ENCODE measurements at places on chromosomes 16 and 17.

GRCh38 chr17:17343896-17344506 is 40.8 kb downstream of the NT5M start:
- DNase-seq: no peak

GRCh38 chr16:2205104-2205966 is at the start of gene MLST8:
TSS of gene MLST8 (plus strand) at chr16:2205454. CDS start at chr16:2206086, 632 bp downstream.
- peak; percentile 84 for DNase-seq

DNA sequence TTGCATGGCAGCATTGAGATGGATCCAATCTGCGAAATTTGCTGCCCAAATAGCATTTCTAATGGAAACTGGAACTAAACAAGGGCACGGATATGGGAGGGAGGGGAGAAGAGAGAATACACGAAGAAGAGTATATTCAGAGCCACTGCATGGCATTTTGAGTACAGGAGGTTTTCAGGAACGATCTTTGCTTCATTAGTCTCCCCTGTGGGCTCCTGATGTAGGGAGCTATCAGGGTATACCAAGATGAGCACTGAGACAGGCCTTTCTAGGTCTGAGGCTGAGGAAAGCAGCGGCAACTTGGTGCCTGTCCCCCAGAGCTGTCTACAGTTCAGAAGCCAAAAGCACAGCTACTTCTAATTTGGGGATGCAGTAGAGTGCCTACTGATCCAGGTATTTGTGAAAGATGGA is 257.7 kb upstream of the PMFBP1 start:
- no peak for DNase-seq

- no peak for DNase-seq
Measured at GRCh38 chr17:42414704-42415409, 8.2 kb downstream of the CAVIN1 start.

DNA sequence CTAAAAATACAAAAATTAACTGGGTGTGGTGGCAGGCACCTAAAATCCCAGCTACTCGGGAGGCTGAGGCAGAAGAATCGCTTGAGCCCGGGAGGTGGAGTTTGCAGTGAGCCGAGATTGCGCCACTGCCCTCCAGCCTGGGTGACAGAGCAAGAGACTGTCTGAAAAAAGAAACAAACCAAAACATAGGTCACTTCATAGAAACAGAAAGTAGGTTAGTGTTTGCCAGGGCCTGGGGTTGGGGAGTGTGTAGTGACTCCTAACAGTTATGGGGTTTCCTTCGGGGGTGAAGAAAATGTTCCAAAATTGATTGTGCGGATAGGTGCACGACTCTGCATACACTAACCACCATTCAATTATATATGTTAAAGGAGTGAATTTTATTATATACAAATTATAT is 59.2 kb downstream of the ATP2C2 start:
- DNase-seq: no peak

DNA sequence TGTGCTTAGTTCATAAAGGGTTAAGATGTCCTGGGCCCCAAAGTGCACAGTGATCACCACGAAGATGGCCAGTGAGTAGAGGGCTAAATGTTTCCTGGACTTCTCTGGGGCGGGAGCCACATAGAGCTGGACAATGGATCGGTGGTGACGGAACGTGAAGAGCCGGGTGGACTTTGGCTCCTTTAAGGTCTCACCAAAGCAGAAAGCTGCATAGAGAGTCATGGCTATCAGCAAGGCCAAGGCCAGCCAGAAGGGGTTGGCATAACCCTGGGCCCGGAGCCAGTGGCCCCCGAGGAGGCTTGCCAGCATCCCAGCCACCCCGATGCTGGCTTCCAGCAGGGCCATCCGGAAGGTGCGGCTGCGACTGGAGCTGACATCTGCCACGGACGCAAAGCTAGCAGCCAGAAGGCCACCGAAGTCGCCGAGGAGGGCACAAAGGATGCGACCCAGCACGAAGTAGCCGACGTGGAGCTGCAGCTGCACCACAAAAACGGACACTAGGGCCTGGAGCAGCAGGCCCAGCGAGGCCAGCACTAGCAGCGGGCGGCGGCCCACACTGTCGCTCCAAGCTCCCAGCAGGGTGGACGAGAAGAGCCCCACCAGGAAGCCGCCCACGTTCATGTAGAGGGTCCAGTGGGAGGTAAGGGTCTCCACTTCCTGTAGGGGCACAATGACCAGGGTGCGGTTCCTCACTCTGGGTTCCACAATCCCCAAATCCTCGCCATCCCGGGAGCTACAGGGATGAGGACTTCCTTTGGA is 1.0 kb downstream of the SLC46A1 start:
- peak; percentile 44 for DNase-seq

- DNase-seq: peak; percentile 14
Measured at GRCh38 chr16:86497551-86498021, 12.7 kb upstream of the FOXF1 start.

DNA sequence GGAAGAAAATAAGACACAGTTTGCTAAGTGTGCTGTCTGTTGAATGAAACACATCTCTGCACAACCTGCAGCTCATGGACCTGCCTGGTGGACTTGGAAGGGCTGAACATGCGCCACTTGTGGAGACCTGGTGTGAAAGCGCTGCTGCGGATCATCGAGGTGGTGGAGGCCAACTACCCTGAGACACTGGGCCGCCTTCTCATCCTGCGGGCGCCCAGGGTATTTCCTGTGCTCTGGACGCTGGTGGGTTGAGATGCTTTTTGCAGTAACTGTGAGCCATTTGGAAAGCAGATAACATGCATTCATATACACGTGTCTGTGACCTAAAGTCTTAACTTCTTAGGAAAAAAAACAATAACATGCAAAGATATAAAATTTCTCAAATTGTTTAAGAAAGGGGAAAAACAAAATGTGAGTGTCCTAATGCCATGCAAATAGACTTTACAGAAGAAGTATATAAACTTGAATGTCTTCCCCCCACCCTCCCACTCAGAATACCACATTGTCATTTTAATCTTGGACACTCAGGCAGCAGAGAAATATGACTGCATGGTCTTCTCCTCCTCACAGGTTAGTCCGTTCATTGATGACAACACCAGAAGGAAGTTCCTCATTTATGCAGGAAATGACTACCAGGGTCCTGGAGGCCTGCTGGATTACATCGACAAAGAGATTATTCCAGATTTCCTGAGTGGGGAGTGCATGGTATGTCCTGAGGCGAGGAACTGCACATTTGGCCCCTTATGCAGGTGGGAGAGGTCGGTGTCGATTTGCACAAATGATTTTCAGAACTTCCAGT is 65.6 kb downstream of the SEC14L1 start:
- no peak for DNase-seq

- no peak for DNase-seq
Measured at GRCh38 chr16:48109475-48109874, 46.3 kb downstream of the ABCC12 start.

DNA sequence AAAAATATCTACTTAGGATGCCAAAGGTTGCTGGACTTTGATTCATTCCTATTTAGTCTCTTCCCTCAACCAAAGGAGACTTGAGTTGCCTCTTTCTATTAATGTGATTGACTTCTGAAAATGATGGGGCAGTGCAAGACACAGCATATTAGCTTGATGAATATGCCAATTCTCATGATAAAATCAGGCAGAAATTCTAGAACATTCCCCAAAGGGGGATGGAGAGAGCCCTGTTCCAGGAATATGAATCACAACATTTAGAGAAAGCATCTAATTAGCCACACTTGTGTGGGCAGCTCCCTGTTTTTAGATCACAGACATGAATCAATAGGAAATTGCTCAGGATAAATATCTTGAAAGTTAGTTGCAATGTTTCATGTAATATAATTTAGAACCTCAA is 584.0 kb upstream of the CDH8 start:
- DNase-seq: no peak

DNA sequence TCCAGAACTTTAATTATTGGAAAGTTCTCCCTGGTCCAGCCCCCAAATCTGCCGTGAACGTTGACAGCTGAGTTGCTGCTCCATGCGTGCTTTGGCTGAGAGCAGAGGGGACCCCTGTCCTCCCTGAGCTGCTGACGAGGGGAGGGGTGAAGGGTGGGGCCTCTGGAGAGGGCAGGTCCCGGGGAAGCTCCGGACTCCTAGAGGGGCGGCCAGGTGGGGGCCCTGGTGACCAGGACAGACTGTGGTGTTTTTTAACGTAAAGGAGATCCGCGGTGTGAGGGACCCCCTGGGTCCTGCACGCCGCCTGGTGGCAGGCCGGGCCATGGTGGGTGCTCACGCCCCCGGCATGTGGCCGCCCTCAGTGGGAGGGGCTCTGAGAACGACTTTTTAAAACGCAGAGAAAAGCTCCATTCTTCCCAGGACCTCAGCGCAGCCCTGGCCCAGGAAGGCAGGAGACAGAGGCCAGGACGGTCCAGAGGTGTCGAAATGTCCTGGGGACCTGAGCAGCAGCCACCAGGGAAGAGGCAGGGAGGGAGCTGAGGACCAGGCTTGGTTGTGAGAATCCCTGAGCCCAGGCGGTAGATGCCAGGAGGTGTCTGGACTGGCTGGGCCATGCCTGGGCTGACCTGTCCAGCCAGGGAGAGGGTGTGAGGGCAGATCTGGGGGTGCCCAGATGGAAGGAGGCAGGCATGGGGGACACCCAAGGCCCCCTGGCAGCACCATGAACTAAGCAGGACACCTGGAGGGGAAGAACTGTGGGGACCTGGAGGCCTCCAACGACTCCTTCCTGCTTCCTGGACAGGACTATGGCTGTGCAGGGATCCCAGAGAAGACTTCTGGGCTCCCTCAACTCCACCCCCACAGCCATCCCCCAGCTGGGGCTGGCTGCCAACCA is at the start of gene MC1R:
Gene MC1R, plus strand, starts transcription at position 410 of the 895 bp plus-strand sequence. Its CDS starts 397 bp downstream, at position 807.
- peak; percentile 60 for DNase-seq

GRCh38 chr17:2171702-2172076 is 116.8 kb downstream of the HIC1 start:
- DNase-seq: no peak

GRCh38 chr17:39835038-39835786 is 28.9 kb downstream of the IKZF3 start:
- no peak for DNase-seq

DNA sequence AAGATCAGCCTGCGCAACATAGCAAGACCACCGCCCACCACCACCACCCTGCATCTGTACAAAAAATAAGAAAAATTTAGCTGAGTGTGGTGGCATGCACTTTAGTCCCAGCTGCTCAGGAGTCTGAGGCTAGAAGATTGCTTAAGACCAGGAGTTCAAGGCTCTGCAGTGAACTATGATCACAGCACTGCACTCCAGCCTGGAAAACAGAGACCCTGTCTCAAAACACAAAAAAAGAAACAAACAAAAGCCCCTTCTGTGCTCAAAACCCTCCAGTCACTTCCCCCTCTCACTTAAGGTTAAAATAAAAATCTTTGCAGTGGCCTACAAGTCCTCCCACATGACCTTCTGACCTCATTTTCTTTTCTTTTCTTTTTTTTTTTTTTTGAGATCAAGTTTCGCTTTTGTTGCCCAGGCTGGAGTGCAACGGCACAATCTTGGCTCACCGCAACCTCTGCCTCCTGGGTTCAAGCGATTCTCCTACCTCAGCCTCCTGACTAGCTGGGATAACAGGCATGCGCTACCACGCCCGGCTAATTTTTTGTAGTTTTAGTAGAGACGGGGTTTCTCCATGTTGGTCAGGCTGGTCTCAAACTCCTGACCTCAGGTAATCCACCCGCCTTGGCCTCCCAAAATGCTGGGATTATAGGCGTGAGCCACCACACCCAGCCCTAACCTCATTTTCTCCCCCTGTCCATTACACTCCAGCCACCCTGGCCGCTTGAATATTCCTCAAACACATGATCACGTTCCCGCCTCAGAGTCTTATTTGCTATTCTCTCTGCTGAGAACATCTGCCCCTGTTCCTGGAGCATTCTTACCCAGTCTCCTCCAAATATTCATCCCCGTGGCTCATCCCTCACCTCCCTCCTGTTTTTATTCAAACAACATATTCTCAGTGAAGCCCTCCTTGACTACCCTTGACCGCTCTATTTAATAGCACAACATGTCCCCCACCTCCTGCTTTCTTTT is 126.6 kb upstream of the MED13 start:
- DNase-seq: no peak

- DNase-seq: no peak
Measured at GRCh38 chr16:81708266-81709015, 70.7 kb upstream of the PLCG2 start.

DNA sequence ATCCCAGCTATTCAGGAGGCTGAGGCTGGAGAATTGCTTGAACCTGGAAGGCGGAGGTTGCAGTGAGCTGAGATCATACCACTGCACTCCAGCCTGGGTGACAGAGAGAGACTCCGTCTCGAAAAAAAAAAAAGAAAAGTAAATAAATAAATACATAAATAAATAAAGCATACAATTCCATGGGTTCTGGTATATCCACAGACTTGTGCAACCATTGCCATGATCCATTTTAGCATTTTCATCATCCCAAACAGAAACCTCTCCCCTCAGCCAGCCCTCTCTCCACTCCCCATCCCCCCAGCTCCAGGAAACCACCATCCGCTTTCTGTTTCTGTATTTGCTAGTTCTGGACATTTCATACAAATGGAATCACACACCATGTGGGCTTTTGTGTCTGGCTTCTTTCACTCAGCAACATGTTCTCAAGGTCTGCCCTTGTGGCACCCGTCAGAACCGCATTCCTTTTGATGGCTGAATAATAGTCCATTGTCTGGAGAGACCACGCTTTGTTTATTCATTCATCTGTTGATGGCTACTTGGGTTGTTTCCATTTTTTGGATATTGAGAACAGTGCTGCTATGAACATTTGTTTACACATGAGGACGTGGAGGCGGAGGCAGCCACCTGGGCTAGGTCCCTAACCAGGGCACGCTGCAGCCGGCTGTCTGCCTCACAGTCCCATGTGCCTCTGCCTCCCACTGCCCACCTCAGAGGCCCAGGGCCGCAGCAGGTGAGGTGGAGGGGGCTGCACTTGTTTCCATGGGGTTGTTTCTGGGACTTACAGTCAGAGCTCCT is 76.2 kb downstream of the NT5M start:
- no peak for DNase-seq

DNA sequence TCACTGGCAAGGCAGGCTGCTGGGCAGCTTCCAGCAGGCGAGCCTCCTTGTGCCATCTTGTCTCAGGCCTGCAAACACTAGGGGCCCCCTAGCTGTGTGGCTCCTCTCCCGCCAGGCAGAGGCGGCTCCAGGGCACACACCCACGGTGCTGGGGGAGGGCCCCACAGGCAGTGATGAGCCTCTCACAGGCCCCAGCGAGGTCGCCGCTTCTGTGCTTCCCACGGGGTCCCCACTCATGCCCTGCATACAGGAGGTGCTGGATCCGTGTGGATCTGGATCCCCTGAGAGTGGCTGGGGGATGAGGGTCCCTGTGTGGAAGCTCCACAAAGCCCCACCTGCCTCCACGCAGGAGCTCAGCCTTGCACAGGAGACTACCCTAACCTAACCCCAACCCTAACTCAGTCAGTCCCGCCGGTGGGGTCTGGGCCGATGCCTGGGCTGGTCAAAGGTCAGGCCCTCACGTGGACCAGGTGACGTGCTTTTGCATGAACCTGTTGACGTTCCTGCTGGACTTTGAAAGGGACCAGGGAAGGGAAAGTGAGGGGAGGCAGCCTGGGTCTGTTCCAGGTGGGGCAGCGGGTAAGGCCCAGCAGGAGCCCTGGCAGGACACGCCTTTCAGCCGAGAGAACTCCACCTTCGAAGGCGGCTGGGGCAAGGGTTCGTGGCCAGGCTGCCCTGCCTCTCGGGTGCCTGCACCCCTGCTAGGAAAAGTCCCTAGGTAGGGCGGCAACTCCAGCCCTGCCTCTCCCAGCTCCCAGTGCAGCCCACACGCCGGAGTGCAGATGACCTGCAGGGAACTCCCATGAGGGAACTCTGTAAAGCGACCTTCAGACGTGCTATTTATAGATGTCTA is 5.2 kb downstream of the SECTM1 start:
- DNase-seq: peak; percentile 61
